ENCODE measurements at places on chromosomes 7 and 10.

- DNase-seq = no peak
Observed at GRCh38 chr10:52486840-52487611, 172.9 kb downstream of the DKK1 start.

DNA sequence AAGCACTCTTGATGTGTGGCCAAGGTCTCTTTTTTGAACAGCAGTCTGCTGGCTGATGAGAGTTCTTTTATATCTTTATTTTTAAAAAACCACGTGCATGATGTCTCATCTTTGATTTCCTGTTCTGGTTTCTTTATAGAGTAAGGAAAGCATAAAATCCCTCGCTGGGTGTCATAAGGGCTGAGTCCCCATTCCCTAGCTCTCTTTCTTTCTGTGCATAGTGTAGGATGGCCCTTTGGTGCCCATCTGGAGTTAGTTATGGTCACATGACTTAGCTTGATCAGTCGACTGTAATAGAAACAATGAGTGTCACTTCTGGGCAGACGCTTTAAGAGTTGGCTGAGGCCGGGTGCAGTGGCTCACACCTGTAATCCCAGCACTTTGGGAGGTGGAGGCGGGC lies 38.5 kb downstream of the GHRHR start:
- DNase-seq = no peak

DNA sequence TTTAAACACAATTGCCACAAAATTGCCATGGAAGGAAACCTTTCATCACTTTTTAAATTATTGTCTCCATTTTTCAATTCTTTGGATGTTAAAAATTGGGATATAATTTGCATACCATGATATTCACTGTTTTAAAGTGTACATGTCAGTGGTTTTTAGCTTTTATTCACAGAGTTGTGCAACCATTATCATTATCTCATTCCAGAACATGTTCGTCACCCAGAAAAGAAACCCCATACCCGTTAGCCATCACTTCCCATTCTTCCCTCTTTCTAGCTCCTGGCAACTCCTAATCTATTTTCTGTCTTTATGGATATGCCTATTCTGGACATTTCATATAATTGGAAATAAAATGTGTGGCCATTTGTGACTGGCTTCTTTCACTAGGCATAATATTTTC lies 260.3 kb upstream of the FERD3L start:
- no peak for DNase-seq

DNA sequence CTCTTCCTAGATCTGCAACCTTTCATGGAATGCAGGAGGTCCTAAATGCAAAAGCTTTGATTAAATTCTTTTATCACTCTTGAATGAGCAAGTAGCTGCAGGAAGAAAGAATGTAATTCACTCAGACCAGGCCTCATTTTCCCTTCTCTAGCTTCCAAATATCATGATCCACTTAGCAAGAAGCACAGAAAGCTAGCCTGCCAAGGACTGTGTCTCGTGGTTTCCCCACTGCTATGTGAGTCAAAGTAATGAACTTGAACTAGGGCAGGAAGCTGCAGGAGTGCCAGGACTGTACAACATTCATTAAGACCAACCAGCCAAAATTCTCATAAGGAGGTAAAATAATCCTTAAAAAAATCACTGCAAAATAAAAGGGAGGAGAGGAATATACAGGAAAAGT lies 379.2 kb downstream of the CALN1 start:
- no peak for DNase-seq

- no peak for DNase-seq
Observed at GRCh38 chr10:21975378-21975990, 28.0 kb downstream of the DNAJC1 start.

- no peak for DNase-seq
Observed at GRCh38 chr7:13181216-13181615, 493.8 kb downstream of the ARL4A start.

DNA sequence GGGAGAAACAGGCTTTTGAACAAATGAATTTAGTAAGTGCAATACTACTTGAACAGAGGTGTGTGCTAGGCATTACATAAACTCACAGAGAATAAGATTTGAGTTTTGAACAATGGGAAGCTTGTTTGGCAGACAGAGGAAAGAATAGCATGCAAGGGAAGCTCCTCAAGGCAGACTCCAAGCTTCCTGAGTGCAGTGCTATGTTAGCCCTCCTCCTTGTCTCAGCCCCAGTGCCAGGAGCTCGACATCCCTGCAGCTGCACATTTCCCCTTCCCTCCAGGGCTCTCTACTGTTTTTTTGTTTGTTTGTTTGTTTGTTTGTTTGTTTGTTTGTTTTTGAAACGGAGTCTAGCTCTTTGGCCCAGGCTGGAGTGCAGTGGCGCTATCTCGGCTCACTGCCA lies 237.5 kb downstream of the IPMK start:
- no peak for DNase-seq

Data from stimulated activated CD4-positive, alpha-beta T cell treated with anti-CD3 and anti-CD28 coated beads, Interleukin-15, amount 100 ng/mL, for 1 hour (primary cell).